ENCODE measurements at places on chromosomes 3 and 15.

DNA sequence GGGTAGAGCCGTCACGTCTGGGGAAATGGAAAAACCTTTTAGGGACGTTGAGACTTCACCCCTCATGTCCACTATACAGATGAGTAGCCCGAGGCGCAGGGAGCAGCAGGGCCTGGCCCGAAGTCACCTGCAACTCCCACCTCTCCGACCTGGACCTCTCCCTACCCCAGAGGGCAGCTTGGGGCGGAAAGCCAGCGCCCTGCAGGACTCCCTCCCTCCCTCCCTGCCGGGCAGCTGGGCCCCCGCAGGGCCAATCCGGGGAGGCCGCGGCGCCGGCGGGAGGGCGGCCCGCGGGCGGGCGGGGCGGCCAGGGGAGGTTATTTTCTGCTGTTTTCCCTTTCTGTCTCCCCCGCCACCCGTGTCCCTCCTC is 2.0 kb downstream of the WNT7A start:
- no peak for DNase-seq

DNA sequence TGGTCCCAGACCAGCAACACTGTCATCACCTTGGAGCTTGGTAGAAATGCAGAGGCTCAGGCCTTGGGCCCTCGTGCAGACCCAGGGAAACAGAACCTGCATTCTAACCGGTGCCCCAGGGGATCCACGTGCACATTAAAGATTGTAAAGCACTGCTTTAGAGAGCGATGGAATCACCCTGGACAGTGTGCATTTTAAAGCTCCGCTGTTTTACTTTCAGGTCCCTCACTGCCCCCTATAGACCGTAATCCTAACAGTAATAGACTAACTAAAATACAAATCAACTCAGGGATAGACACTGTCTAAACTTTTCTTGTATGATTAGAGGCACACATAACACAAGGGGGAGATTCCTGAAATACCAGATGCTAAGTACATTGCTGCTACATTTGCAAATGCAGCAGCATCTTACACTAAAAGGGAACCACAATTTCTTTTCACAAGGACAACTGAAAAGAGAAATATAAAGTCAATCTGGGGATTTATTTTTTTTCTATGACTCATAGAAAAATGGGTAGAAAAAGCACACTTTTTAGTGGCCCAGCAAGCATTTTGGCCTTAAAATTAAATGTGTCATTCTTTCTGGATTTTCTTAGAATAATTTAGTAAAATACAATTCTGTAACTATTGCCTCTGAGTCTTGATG is 10.5 kb upstream of the SH3GL3 start:
- DNase-seq, result no peak

- DNase-seq, result no peak
Observed at GRCh38 chr15:101684384-101684783, 32.2 kb upstream of the TM2D3 start.

GRCh38 chr3:142844339-142844977 is 44.4 kb downstream of the PCOLCE2 start:
- DNase-seq, result no peak

DNA sequence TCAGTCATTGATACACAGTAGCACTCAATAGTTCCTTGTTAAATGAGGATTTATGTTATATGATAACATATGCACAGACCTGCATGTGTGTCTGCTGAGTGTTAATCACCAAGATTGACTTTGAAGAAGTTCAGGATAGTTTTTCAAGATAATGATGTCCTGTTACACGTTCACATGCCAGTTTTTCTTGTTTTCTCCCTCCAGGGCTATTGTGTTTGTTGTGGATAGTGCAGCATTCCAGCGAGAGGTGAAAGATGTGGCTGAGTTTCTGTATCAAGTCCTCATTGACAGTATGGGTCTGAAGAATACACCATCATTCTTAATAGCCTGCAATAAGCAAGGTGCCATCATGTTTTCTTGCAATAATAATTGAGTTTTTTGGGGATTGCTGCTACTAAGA is 9.8 kb downstream of the SRPRB start:
- DNase-seq, result no peak

DNA sequence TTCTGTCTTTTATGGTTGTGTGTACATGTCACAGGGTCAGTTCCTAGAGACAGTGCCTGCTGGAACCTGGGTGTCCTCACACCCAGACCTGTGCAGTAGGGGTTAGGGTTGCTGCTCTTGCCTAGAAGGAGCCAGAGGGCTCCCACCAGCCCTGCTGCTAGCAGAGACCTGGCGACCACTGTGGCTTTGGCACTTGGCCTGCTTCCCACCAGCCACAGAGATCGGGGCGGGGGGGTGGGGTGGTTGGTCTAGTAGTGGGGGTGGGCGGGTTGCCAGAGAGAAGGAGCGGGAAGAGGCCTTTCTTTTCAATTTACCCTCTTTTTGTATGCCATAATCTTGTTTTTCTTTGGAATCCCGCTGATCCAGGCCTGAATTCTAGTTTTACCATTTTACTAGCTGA is 29.4 kb downstream of the EEFSEC start:
- no peak for DNase-seq

- no peak for DNase-seq
Observed at GRCh38 chr3:146223401-146224373, 27.2 kb downstream of the PLSCR4 start.

GRCh38 chr3:61562721-61563312 is 1.4 kb downstream of the PTPRG start:
- no peak for DNase-seq

DNA sequence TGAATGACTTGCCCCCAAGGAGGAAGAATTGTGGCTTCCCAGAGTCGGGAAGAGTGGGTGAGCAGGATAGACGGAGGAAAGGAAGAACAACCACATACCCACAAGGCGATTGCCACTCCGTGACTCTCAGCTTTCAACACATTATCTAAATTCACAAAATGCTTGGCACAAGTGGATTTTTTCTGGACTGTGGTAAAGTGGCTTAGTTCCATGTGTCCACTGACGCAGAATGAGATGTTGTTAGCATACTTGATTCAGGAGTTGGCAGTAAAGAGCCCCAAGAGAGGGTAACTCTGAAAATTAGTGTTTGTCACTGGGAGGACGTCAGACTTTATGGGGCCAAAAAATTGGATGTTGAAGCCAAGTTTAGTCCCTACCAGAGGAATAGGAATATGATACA is 198.8 kb upstream of the CTNNB1 start:
- no peak for DNase-seq

DNA sequence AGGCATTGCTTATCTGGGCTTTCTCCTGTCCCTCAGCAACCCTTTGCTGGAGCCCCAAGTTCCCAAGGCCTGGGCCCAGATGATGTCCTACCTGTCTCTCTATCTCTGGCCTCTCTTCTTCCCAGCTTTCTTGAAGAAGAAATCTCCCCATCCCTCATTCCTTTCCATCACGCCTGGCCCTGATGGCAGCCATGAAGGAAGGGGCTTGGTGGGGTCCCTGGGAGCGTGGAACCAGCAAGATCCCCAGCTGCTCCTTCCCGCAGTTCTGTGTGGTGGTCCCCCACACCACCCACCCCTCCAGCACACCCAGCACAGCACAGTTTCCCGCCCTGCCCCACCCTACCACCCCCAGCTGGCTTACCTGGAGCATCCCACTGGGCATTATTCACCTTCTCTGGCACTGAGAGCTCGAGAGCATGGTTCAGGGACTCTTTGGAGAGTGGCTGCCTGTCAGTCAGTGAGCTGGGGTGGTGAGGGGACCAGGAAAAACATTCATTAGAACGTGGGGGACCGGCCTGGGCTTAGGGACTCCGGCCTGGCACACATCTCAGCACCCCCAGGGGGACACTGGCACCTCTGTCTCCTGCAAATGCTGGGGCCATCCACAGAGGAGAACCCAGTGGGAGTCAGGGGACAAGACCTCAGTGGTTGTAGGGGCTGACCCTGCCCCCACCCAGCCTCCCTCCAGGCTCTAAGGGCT is 26.6 kb downstream of the ACSBG1 start:
- no peak for DNase-seq

DNA sequence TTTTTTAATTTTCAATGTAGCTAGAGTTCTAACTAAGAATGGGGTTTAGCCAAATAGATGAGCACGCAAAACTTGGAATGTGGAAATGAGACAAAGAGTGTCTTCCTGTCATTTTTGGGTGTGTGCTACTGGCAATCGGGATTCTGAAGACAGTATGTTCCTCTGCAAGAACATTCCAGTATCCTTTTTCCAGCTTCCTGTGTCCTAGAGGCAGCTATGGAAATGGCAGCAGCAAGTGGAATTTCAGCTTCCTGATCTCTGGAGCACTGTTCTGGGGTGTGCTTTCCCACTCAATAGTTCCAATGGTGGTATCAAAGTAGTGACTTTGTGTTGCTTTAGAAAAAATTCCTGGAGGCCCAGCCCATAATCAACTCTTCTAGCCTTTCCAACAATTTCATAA is 642.9 kb upstream of the KCNMB2 start:
- DNase-seq, result no peak

DNA sequence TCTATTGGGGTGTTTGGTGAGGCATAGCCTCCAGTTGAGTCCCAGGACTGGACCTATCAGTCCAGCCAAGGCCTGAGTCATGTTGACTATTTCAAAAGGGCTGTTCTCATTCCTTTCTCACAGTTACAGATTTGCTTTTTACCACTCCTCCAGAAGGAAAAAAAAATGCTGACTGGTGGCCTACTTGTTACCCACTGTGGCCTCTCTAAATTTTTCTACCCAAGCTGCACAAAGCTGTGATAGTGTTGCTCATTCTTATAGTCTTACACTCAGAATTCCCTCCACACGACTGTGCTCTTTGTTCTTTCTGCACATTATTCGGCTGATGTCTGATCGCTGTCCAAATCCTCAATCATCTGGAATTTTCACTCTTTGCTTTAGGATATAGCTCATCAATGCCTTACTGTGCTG is 1142.2 kb downstream of the IGSF11 start:
- no peak for DNase-seq

DNA sequence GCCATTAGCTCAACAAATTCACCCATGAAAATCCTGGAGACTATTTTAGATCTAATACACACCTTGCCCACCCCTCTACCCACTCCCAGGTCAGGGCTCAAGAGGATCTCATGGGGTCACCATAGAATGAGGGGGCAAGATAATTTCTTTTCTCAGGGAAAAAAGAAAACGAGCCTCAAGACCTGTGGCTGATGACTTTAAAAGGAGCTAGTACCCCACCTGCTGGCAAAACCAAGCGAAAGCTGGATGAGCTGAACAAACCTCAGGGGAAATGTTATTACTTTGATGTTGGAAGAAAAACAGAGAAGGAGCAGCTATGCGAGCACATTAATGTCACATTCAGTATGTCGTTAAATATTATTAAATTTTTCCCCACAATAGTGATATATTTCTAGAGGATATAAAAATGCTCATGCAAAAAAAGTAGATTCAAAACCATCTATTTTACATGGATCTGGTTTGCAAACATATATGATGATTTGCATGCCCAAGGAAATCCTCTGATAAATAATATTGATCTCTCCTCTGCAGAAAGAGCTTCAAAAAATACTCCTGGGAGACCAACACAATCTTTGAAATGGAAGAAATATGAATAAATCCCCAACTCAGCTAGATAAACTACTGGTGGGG is 37.7 kb downstream of the PLD1 start:
- peak; percentile 2 for DNase-seq

DNA sequence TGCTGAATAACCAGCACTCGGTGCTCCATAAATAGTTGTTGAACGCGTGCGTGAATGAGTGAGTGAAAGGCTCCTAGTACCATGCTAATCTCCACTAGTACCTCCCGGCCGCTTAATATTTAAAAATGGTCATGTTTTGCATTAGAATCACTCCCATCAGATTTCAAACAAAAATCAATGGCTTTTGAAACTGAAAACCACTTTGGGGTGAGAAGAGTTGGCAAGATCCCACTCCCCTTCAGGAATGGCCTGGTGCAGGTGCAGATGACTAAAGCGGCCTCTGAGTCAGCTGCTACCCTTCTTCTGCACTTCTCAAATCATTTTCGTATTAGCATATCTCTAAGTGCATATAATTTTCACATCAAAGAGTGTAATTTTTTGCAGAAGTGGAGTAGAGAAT is 425.3 kb upstream of the PROK2 start:
- DNase-seq, result no peak

DNA sequence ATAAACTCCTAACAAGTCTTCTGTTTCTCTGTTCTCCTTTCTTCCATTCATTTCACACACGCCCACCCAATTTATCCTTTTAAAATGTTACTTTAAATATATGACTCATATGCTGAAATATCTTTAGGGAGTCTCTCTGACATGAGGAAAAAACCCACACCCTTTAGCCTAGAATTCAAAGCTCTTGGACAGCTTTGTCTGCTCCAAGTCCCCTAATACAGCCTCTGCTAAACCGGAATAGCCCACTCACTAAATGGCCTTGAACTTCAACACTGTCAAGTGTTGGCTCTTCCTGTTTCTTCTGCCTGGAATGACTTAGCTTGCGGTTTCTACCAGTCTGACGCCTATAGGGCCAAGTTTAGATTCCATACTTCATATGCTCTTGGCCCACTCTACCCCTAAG is 3.3 kb upstream of the CD96 start:
- DNase-seq, result no peak

- DNase-seq, result no peak
Observed at GRCh38 chr3:13069495-13069894, 3.7 kb downstream of the IQSEC1 start.

GRCh38 chr3:52773361-52774065 is 2.8 kb upstream of the NEK4 start:
- no peak for DNase-seq

DNA sequence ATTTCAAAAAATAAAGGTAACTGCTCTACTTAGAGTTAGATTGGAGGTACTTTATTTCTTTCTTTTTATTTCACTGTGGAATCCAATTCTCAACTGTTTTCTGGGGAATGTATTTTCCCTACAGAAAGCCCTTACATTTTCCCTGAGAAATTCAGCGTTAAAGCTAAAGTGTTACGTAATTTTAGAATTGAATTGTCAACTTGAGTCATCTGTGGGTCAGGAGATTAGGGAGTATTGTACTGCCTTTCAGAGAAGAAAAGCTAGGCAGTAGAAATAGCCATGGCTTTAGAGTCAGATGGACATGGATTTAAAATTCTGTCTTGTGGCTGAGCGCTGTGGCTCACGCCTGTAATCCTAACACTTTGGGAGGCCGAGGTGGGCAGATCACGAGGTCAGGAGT is 728.6 kb downstream of the ROBO1 start:
- no peak for DNase-seq

DNA sequence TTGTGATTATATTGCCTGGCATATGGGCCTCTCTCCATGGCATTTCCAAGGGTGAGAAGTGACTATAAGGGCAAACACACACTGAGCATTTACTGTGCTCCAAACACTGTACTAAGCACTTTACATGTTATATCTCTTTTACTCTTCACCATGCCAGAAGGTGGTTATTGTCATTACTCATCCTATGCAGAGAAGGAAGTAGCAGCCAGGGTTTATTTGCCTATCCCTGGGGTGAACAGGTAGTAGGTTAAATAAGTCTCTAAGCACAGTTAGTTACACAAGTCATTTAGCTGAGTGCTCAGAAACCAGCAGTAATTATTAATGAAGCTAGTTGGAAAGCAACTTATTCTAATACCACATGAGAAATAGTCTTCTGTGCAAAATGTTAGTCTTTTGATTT is 109.9 kb upstream of the SYNPR start:
- no peak for DNase-seq

All from stimulated activated CD4-positive, alpha-beta T cell treated with anti-CD3 and anti-CD28 coated beads, TNF-alpha, amount 100 ng/mL, for 4 hours (primary cell).